ENCODE measurements at places on chromosomes 7 and 10.

GRCh38 chr7:13952921-13953320 lies 36.5 kb downstream of the ETV1 start:
- DNase-seq: no peak

DNA sequence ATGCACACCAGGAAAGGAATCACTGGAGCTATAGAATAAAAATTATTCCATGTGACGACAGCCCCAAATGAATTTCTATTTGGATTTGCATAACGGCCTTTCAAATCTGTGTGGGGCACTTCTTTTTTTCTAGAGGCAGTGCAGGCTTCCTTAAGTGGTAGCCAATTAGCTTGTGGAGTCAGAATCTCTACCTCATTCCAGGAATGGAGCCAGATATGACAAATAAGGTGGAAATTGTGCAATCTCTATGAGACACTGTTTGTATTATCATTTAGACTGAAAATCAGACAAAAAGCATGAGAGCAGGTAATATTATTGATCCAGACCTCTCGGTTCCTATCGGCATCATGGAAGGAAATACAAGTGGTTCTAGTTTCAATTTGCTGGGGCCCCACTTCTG lies 78.7 kb downstream of the BEND7 start:
- DNase-seq: no peak

DNA sequence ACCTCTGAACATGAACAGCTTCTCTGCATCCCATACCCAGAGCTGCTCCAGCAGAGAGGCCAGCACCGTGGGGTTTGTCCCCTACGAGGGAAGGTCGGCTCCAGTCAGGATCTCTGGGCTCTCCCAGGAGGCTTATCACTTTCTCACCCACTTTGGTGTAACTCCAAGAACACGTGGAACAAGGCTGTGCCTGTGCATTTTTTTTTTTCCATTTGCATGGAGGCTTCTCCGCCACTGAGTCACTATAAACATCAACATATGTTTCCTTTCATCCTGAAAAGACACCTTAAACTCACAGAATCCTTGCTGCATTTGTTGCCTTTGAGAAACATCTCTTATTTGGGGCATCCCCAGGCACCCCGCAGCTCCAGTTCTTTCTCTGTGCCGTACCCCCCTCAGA lies 29.4 kb upstream of the ECHDC3 start:
- no peak for DNase-seq

- DNase-seq: no peak
Measured at GRCh38 chr10:119263951-119264617, 56.7 kb downstream of the GRK5 start.

DNA sequence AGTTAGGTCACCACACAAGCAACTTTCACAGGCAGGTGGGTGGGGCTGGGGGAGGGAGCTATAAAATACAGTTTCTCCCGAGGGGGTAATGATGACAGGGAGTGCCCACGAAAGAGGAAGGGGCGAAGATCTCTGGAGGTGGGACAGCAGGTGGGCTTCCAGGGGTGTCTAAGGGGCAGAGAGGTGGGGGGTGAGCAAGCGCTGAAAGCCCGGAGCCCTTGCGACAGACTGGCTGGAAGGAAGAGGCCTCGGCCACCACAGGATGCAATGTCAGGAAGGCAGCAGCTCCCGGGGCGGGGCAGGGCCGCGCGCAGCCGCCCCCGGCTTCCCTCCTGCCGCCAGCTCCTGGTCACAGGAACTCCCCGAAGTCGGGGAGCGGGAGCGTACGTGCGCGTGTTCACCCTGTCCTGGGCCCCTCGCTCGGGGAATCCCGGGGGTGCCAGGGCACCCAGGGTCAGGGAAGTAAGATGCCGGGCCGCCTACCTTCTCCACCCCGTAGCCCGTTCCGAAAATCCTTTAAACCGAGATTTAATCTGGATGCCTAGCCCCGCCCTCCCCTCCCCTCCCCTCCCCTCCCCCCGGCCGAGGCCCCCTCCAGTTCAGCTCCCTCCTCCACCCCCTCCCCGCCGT lies 105.2 kb upstream of the PPIF start:
- no peak for DNase-seq

DNA sequence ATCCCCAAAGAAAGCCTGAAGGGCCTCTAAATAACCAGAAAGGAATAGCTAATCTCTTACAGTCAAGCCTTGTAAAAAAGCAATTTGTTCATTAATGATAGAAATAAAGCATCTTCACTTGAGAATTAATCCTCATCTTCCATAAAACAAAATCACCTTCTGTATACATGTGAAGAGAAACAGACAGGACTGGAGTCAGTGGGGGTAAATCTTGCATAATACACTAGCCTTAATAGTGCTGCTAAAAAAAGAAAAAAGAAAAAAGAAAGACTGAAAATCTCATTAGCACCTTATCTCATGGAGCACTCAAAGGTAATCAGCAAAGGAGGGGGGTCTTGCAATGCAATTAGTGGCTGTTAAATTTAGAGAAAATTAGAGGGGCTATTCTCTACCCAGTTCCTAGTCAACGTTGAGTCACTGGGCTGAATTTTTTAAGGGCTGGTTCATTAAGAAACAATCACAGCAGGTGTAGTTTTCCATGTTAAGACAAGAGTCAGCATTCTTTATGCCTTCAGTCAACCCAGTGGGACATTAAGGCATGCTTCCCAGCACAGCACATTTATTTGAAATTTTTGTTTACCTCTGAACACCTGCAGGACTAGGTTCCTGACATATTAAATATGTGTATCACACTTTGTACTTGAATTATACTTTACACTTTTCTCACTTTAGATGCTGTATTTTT lies 1455.7 kb upstream of the CELF2 start:
- DNase-seq: no peak

DNA sequence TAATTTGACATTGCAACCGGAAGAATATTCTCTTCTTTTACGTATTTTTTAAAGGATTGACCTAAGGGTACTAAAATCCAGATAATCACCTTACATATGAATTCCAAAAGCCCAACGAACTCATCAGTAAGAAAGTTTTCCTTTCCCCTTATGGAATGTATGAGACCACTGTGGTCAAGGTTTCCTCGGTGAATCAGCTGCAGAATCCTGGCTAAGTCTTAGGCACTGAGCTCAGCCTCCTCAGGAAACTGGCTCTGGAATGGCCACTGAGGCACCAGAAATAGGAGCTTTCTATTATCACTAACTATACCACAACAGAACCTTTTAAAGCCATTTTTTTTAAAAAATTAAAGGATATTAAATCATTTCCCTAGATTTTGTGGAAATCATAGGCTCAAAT lies 21.0 kb downstream of the SVIL start:
- DNase-seq: no peak

DNA sequence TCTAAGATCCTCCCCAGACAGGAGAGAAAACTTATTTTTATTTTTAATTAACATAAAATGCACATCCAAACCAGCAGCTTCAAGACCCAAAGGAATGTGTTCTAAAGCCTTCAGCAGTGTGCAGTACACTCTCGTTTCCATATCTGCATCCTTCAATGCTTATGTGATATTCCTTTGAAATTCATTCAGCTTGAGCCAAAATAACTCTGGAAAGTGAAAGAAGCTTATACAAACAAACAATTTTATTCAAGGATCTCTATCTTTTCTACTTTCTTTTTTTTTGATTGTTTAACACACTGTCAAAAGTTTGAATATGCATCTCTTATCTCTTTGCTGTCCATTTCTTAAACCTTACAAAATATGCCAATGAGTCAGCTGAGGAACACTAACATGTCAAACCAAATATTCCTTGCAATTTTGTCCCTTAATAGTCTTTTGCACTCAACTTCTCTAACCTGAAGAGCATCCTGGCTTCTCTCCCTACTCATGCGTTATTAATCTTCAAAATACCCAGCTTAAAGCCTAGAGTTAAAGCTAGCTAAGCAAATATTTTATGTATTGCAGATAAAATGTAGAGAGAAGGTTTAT lies 124.3 kb downstream of the THSD7A start:
- DNase-seq: no peak

DNA sequence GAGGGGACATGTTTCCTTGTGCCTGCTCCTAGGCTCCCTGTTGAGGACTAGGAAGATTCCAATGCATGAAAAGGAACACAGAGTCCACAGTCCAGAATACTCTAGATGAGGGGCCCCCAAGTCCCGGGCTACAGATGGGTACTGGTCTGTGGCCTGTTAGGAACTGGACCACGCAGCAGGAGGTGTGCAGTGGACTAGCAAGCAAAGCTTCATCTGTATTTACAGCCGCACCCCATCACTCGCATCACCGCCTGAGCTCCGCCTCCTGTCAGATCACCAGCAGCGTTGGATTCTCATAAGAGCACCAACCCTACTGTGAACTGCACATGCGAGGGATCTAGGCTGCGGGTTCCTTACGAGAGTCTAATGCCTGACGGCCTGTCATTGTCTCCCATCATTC lies 233.0 kb upstream of the MKLN1 start:
- no peak for DNase-seq

GRCh38 chr10:50892467-50892866 lies 7.0 kb upstream of the A1CF start:
- no peak for DNase-seq

DNA sequence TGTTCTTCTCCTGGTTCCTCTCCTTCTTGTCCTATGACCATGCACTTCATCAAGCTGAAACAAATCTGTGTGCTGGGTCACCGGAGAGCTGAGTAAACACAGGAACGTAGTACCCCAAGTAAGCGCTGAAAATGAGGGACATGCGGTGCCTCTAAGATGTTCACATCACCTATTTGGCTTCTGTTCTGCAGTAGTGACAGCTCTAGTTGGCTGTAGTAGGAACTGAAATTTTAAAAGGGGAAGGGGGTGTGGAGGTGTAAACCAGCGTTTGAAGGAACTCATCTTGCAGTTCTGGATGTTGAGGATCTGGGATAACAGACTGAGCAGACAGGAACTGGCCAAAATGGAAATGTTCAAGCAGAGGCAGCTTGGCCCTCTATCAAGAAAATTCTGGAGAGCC lies 85.2 kb downstream of the WNT2 start:
- DNase-seq: no peak

DNA sequence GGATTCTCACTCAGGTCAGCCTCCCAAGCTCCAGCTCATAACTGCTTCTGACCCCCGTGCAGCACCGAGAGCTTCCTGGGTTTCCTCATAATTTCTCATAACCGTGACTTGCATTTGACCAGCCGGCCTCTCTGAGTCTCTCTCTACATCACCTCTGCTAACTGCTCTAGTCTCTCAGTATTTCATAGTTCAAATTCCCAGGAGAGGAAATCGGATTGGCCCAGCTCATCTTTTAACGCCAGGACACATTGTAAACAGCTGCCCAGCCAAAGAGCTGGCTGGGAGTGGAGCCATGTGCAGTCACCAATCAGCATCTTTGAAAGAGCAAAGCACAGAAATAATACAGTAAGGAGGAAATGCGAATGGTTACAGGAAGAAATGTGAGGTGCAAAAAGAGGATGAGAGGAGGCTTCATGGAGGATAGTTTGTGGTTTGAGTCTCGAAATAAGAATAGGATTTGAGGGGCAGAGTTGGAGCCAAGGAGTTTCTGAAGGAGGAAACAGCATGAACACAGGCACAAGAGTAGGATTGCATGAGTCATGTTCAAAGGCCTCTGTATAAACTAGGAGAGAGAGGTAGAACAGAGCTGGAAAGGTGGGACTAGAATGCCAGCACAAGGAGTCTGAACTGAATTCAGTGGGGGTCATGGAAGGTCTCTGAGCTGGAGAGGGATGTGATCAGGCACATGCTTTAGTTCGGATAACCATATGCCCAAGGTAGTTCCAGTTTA lies 15.2 kb upstream of the LBX1 start:
- DNase-seq: no peak

GRCh38 chr10:28538595-28538994 lies 5.7 kb downstream of the WAC start:
- no peak for DNase-seq

- DNase-seq: no peak
Measured at GRCh38 chr7:31646942-31647341, 40.1 kb upstream of the PPP1R17 start.

- DNase-seq: no peak
Measured at GRCh38 chr10:130928306-130928705, 383.2 kb downstream of the TCERG1L start.

GRCh38 chr7:16129431-16130110 lies 291.8 kb downstream of the CRPPA start:
- DNase-seq: no peak

- DNase-seq: no peak
Measured at GRCh38 chr7:80977751-80978150, 58.9 kb upstream of the SEMA3C start.

- DNase-seq: peak; percentile 29
Measured at GRCh38 chr10:30502266-30503060, 68.5 kb downstream of the MAP3K8 start.

DNA sequence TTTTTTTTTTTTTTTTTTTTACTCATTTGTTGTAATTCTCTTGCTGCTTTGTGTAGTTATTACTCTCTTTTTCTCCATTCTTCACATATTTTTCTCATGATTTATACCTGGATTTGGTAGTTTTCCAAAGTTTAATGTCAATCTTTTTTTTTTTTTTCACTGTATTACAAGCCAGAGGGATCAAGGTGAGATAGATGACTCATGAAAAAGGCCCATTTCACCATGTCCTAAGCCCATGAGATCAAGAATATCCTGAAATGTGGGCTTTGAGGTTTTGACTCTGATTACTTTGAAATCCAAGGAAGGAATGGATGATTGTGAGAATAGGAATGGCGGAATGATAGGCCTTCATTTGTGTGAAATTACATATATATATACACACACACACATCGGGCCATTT lies 31.1 kb downstream of the TAX1BP1 start:
- no peak for DNase-seq

- DNase-seq: no peak
Measured at GRCh38 chr10:125442856-125443540, 240.0 kb downstream of the TEX36 start.

GRCh38 chr7:46389146-46389545 lies 468.1 kb upstream of the IGFBP3 start:
- no peak for DNase-seq

All from hematopoietic multipotent progenitor cell treated with erythropoietin and hydrocortisone succinate and interleukin-3 and kit ligand, for 15 days (in vitro differentiated cells).